ENCODE measurements at places on chromosomes 11 and 22.

GRCh38 chr11:78420255-78420764 is 2.7 kb upstream of the GAB2 start:
- DNase-seq, result peak; percentile 85

DNA sequence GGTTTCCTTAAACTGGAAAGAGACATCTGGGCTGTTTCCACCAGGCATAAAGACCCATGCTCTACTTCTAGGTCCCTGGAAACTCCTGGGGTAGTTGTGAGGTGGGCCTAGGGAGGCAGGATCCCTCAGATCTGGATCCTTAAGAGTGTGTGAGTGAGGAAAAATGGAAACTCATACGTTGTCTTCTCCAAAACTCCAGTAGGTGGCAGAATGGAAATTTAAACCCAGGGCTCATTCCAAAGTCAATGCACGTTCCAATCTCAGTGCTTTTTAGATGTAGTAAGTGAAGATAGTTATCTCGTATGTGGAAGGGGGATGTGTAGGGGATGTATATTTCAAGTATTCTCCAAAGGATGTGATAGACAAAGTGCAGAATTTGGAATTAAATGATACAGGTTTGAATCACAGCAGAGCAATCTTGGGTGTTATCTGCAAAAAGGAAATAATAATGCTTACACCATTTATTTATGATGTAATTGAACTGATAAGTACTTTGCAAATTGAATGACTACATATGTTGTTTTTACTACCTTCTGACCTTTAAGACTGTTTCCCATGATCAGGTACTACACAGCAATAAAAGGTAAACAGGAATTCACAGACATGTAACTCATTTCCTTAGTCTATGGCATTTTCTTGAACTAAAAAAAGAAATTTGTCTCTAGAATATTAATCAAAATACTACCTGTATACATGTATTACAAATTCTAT is 13.1 kb upstream of the MMP1 start:
- DNase-seq, result no peak

DNA sequence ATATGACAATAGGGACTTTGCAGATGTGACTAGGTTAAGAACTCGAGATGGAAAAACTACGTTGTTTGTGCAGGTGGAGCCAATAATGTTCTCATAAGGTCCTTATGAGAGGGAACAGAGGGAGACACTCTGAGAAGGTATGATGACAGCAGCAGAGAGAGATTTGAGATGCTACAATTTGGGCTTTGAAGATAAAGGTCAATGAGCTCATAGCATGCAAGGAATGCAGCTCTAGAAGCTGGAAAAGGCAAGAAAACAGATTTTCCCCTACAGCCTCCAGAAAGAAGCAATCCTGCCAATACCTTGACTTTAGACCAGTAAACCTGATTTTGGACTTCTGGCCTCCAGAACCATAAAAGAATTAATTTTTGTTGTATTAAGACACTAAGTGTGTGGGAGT is 21.1 kb downstream of the FAM76B start:
- no peak for DNase-seq

DNA sequence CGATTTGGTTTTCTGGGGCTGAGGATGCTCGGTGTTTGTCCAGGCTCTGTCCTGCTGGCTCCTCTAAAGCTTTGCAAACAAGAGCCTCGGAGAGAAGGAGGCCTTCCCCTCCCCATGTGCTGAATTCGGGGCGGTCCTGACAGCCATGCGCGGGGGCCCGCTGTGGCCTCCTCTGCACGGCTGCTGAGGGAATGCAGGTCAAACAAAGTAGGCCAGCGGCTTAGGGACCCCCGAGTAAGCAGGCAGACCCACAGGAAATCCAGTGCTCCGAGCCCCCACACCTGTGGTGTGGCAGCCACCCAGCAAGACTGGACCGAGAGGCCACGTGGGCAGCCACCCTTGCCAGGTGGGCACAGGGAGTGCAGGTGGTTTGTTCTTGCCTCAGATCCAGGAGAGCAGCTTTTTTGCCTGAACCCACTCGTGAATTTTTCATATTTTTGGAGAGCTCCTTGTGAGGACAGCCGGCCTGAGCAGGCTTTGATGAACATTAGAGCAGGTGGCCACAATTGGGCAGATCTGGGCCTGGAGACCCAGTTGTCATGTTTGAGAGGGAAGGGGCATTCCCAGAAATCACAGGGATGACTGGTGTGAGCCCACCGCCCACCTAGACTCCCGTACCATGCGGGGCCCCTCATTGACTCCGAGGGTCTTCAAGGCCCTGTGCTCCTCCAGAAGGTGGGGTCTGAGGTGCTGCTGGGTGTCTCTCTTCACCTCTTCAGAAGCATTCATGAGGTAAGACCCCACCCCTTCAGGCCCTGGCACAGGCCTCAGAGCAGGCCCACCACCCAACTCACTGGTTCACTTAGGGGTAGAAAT is 43.0 kb upstream of the KCNQ1OT1 start:
- peak; percentile 27 for DNase-seq

DNA sequence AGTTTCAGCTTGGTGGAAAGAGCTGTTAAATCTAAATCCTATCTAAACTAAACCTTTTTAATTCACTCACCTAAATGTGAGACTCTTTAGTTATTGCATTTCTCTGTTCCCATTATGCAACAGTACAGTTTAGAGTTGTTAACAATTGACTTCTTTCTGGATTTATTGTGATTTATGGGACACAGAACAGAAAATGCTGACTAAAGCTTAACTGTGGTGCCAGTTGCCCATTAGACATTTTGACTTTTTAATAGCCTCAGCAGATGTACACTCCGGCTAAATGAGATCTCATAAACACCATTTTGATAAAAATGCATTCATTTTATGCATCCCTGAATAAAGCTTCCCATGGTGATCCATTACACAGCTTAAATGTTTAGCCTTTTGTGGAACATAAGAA is 356.6 kb downstream of the CASP12 start:
- no peak for DNase-seq

DNA sequence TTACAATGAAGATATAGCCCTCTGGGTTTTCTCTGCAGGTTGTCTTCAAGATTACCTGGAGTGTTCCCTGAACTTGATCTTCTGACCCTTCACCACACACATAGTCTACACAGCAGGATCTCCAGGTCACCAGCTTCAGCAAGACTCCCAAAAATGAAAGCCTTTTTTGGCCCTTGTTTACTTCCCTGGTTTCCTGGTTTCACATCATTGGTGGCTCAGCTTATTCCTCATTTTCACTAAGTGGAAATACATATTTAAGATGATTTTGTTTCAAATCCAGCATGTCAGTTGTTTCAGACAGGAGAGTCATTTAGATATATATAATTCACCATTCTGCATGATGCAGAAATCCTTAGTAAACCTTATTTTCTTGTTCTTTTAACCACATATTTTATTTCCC is 41.6 kb upstream of the MPEG1 start:
- no peak for DNase-seq

- DNase-seq, result peak; percentile 77
Observed at GRCh38 chr11:7673724-7674434, 579 bp upstream of the CYB5R2 start.
